ENCODE measurements at places on chromosomes 1 and 21. TPM values are rescaled to one million over a fixed set of nuclear protein-coding genes. Genes with fewer than 3 reads are reported as not detected.

The C1orf87 gene
- not detected for total RNA-seq

The RIMS3 gene
- total RNA-seq: 0.36 TPM

The OR2T35 gene
- not detected for total RNA-seq

The C1orf74 gene
- total RNA-seq: 2.4 TPM

The PLPPR5 gene
- not detected for total RNA-seq

The AMY2A gene
- not detected for total RNA-seq

The HEATR1 gene
- 62.5 TPM for total RNA-seq

The YARS1 gene
- 186 TPM for total RNA-seq

The CACHD1 gene
- total RNA-seq: 11.6 TPM

The SYT14 gene
- 0.08 TPM for total RNA-seq

The SLAMF7 gene
- not detected for total RNA-seq

The ZNF648 gene
- not detected for total RNA-seq

The CHD5 gene
- total RNA-seq: 0.09 TPM

The MSH4 gene
- total RNA-seq: 0.16 TPM

The VSIG8 gene
- total RNA-seq: not detected

The IL20 gene
- total RNA-seq: not detected

The PLA2G2C gene
- not detected for total RNA-seq

The AK2 gene
- total RNA-seq: 155 TPM

The KRTAP22-1 gene
- not detected for total RNA-seq

The PTPN7 gene
- total RNA-seq: not detected

The RCOR3 gene
- 31.2 TPM for total RNA-seq

The NR5A2 gene
- total RNA-seq: 11.5 TPM

The EDN2 gene
- not detected for total RNA-seq

Data from fibroblast of the aortic adventitia (primary cell).